ENCODE measurements at places on chromosomes 6 and 20.

DNA sequence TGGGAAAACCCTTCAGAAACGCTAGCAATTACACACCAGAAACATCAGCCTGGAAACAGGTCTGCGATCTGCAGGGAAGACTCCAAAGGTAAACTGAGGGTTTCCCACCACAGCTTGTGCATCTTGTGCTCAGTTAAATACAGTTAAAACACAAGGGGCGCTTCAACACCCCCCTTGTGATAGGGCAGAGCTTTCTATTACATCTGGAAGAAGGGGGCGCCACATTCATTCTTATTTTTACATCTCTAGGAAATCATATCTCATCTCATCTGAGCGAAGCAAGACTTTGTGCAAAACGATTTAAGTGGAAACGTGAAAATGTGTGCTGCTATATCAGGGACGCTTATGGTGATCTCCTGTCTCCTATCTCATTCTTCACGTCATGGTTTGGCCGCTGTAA, 58.5 kb downstream of the PRND start:
- no peak for DNase-seq

DNA sequence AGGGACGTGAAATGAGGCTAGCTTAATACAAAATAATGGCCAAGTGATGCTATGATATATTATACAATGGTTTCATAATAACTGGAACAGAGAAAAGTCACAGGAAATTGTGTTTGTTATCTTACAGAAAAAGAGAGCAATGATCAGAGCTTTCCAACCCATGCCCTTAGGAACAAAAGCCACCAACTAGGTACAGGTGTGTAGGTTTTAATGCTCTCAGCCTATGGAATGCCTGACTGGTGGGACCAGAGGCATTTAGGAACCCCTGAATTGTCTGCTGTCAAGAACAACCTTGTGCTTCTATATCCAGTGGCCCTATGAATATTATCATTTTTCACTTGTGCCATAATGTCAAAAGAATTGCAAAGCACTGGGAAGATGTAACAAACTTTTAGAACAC, 133.0 kb upstream of the RUNX2 start:
- no peak for DNase-seq

GRCh38 chr6:37784585-37784967, 35.0 kb upstream of the ZFAND3 start:
- no peak for DNase-seq

DNA sequence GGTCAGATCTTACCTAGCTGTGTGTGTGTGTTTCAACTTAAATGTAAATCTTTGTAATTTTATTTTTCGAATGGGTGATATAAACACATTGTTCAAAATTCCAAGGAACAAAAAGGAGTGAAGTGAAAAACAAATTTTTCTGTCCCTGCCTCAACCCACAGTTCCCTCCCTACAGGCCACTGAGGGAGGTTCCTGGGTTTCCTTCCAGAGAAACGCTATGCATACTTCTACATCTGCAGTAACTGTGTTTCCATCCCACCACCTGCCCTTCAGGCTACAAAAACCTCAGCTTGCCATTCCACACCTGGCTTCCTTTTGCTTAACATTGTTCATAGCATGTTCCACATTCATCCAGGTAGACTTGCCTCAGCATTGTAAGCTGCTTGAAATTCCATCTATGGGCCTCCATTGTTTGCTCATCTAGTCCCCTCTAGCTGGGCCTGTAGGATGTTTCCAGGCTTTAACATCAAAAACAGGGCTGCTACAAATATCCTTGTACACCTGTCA, 12.0 kb downstream of the ANGPT4 start:
- no peak for DNase-seq

GRCh38 chr20:50312682-50313521, 122.3 kb downstream of the CEBPB start:
- DNase-seq = no peak

DNA sequence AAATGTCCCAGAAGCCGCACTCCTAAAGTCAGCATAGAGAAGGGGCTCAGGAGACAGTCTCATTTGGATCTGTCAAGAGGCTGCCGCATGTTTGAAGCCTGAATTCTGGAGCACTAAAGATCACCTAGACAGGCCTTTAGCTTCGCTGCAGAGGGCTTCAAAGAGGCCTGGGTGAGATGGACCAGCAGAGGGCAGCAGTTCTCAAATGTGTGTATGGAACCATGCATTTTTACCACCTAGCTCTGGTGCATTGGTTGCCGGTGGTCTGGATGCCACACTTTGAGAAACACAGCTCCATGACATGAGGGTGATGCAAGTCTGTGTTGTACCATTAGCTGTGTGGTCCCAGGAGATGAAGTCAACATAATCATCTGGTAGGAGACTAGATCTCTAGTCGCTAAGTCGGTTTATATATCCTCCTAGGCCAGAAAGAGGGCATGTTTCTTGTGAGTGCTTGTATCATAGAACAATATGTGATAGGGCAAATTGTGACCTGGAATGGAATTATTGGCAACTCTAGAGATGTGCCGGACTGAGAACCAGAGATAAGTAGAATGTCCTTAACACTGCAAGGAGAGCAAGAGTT, 64.8 kb downstream of the KIAA0319 start:
- peak; percentile 87 for DNase-seq

- DNase-seq = no peak
These were observed 126.7 kb downstream of the IRF4 start for GRCh38 chr6:518218-518617.

DNA sequence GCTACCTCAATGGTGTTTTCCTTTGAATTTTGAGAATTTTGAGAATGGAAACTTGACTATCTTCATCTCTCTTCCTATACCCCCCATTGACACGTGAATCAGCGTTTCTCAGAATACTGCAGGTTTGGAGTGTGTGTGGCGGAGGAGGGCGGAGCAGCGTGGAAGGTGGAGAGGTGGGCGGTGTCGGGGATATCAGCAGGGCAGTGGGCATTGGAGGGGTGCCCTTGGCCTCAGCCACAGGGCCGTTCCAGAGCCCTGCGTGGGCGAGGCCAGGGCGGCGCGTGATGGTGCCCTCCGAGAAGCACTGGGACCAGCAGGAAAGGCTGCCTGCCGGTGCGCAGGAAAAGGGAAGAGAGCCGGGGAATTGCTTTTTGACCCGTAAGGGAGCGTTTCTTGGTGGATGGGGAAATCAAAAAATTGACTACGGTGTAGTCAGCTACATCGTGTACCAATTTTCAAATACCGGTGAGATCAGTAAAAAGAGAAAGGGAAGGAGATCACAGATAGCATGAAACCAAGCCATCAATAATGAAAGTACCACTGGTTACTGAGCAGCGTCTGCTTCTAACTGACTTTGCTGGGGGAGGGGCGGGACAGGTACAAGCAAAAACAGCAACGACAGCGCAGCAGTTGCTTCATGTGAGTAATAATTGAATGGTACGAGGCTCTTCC, 82.7 kb upstream of the DUSP22 start:
- peak; percentile 81 for DNase-seq

DNA sequence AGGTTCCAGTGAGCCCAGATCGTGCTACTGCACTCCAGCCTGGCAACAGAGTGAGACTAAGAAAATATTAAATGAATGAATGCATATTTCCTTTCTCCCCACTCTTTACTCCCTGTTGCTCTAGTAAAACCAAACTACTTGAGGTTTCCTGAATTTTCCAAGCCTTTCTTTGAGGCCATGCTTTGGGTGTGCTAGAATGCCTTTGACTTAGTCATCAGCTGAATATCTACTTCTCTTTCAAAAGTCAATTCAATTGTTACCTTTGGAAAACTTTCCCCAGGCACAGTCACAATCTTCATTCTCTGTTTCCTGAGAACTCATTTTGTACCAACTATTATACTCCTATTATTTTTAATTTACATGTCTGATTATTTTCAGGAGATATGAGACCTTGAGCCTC, 27.5 kb upstream of the CEP85L start:
- DNase-seq = no peak

DNA sequence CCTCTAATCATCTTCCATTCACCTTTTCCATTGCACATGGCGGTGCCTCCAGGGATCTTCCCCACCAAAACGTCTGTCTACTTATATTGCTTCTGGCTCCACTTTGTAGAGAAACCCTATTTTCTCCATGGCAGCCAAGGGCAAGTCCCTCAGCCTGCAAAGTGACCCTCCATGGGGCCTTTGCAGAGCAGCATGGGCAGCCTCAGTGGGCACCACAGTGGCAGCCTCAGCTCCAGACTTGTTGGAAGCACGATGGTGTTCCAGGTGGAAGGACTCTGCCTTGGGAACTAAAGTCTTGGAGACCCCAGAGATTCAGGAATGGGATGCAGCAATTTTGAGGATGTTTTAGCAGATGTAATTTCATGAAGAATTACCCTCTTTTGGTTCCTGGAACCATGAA, 18.5 kb upstream of the CCR6 start:
- no peak for DNase-seq

DNA sequence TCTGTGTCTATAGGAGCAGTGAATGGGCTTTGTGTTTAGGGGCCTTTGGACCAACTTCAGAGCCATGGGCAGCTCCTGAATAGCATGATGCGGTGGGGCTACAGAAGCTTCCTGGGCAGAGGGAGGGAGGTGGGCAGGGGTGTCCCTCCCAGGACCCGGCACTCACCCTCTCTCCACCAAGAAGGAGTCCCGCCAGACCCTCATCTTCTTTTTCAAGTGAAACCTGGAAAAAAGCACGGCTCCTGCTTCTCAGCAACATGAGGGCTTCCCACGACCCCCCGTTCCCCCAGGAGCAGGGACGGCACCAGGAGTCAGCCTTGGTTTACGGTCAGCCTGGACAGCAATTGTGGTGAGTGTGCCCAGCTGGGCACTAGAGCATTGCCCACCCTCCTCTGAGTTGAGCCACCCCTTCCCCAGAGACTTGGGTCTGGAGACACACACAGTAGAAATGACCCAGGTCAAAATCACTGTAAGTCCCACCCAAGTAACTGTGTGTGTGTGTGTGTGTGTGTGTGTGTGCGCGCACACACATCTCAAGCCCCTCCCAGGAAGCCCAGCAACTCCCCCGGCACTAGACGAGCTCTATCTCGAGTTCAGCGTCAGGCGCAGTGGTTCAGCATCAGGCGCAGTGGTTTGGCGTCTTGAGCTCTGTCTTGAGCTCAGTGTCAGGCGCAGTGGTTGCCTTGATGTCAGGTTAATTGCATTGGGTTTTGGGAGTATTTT, 108.2 kb downstream of the SULF2 start:
- DNase-seq = no peak

GRCh38 chr6:170223718-170224693, 66.9 kb downstream of the DLL1 start:
- DNase-seq = no peak

DNA sequence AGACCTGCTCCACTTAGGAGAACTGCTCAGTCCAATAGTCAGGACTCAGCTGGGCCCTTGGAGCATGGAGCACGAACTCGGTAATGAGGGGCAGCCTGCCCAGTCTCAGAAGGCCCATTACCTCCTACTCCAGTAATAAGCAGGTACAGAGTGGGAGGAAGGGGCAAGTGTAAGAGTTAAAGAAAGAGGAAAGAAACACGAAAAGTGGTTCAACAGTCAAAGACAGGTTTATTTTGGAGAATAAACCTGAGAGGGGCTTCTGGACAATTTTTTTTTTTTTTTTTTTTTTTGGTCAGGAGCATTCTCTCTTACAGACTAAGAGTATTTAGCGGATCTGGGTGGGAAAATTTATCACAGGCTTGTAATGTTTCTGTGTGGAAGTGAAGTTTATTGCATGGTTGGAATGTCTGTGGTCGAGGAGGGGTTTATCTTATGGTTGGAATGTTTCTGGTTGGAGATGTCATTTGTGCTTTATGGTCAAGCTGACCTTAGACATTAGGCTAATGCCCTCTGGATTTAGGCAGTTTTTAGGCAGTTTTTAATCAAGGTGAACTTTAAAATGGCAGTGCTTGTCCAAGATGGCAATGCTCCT, 340.1 kb downstream of the BCKDHB start:
- no peak for DNase-seq

DNA sequence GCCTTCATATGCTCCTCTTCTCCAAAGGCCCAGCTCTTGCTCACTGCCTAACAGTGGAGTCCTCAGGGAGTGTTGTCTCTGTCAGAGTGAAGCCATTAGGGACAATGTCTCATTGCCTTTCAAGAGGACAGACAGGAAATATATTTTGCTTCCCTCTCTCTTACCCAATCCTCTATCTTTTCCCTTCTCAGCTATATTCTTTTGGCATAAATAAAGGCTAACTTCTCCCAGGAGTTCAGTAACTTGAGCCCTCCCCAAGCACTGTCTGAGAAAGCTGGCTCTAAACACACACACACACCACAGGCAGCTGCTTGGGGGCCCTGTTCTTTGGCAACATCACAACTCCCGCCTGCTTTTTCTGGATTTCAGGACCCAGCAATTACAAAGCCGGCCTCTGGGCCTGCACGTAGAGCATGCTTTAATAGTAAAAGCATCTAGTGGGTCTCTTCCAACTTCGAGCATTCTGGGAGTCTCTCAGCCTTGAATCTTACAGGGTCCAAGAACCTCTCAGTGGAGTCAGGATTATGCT, 34.7 kb upstream of the LAMA4 start:
- no peak for DNase-seq

GRCh38 chr20:1644101-1644962, 13.2 kb downstream of the SIRPG start:
- DNase-seq = no peak

GRCh38 chr6:33061987-33062386, 11.5 kb downstream of the HLA-DPA1 start:
- DNase-seq = no peak
